Activated CD8-positive, alpha-beta T cell treated with anti-CD3 and anti-CD28 coated beads for 36 hours (primary cell): ENCODE measurements at places on chromosomes 12 and 14. TPM values are rescaled to one million over a fixed set of nuclear protein-coding genes. Genes with fewer than 3 reads are reported as not detected.

Gene PYGL
- total RNA-seq, result 1.7 TPM

DNA sequence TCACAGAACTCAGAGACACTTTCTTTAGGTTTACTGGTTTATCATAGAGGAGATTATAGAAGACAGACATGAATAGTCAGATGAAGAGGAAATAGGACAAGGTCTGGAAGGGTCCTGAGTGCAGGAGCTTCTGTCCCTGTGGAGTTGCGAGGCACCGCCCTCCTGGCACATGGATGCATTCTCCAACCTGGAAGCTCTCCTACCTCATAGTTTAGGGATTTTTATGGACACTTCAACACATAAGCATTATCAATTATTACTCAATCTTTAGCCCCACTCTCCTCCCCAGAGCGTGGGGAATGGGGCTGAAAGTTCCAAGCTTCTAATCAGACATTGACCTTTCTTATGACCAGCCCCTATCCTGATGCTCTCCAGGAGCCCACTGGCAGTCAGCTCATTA is 12.6 kb upstream of the KRT7 start:
- DNase-seq, result no peak

- DNase-seq, result no peak
Measured at GRCh38 chr12:100830003-100830795, 35.6 kb downstream of the ANO4 start.

DNA sequence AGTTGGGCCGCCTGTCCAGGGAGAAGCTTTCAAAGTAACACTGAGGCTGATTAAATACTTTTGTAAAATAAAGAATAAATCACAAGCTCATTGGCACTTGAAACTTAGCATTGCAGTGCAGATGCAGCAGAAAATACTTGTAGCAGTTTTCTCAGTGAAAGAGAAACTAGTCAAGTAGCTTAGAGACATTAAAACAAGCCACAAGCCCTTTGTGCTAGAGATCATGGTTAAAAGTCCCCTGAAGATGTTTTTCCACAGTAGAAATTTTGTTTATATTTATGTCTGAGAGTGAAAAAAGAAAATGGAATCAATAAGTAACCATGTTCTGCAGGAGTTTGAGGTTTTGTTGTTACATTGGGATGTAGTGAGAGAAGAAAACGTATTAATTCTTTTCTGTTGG is 5.9 kb downstream of the PSEN1 start:
- no peak for DNase-seq

GRCh38 chr12:26798640-26799039 is 34.4 kb downstream of the ITPR2 start:
- no peak for DNase-seq

DNA sequence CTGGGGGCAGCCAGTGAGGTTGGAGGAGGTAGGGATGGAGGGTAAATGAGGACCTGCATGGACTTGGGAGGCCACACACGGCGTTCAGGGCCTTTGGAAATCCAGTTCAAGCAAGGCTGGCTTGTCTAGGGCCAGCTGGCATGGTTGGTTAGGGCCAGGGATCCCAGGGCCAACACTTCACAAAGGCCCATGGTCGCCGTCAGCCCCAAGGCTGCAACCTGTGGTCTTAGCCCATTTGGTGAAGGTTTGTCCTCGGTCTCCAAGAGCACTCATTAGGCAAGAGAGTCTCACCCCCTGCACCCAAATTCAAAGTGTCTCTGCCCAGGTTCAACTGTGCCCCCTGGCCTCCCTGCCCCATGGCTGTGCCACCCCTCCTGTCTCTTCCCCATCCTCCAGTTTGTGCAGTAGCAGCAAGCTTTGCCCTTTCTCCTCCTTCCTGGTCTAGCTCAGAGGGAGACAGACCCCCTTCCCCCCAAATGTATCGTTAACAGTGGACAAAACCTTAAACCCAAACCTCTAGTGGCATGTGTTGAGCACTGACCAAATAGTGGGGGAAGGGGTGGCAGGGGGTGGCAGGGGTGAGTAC is 94.1 kb downstream of the NINJ2 start:
- no peak for DNase-seq

DNA sequence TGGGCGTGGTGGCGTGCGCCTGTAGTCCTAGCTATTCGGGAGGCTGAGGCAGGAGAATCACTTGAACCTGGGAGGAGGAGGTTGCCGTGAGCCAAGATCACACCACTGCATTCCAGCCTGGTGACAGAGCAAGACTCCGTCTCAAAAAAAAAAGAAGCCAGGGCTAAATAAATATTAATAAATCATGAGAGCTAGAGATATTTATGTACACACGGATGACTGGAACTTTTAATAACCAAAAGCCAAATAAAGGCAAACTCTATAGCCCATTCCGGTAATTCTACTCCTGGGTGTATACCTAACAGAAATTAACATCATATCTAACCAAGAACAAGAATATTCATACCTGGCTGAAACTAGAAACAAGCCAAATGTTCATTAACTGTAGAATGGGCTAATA is 7.7 kb upstream of the TRAFD1 start:
- DNase-seq, result no peak

- no peak for DNase-seq
Measured at GRCh38 chr12:93805736-93806141, 128.6 kb downstream of the CRADD start.

GRCh38 chr12:121712190-121712460 is 427 bp upstream of the TMEM120B start:
- DNase-seq, result peak; percentile 34

Gene CDKN1B
- 40.8 TPM for total RNA-seq

- DNase-seq, result no peak
Measured at GRCh38 chr12:108972358-108972757, 48.5 kb downstream of the SVOP start.

GRCh38 chr14:60656686-60657455 is 7.6 kb upstream of the SIX1 start:
- DNase-seq, result no peak

DNA sequence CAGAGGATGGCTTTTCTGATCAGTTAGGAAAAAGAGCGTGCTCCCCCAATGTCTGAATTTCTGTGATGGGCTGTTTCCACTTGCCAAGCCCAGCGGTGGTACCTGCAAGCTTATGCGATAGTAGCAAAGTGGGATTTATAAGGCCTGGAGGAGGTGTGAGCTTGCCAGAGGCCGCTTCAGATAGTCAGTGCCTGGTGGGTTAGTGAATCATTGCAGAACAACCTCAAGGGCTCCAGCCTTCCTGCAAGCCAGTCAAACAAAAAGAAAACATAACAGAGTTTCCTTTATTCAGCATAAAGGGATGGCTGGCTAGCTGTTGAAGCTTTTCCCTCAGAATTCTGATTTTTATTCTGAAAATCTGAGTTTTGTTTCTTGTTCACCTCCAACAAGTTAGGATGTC is 7.6 kb upstream of the BMP4 start:
- DNase-seq, result no peak

DNA sequence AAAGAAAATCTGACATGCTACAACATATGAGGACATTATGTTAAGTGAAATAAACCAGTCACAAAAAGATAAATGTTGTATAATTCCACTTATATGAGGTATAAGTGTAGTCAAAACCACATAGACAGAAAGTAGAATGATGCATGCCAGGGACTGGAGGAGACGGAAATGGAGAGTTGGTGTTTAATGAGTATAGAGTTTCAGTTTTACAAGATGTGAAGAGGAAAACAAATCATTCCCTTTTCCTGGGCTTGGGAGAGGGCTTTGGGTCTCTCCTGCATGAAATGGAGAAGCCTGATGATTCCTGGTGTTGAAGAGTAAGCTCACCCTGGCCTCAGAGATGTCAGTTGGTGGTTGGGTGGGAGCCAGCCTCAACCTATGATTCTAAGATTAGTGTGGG is 158.4 kb upstream of the PLXNC1 start:
- DNase-seq, result no peak

GRCh38 chr12:56258068-56258819 is at the start of gene ANKRD52:
ANKRD52 (minus strand) TSS chr12:56258384; CDS start chr12:56258269, 115 bp downstream.
- DNase-seq, result peak; percentile 81

GRCh38 chr12:113247123-113248050 is 26.1 kb downstream of the TPCN1 start:
- DNase-seq, result no peak

Gene OR6C2
- total RNA-seq, result not detected

GRCh38 chr12:127664901-127665300 is 602.1 kb upstream of the TMEM132C start:
- no peak for DNase-seq

DNA sequence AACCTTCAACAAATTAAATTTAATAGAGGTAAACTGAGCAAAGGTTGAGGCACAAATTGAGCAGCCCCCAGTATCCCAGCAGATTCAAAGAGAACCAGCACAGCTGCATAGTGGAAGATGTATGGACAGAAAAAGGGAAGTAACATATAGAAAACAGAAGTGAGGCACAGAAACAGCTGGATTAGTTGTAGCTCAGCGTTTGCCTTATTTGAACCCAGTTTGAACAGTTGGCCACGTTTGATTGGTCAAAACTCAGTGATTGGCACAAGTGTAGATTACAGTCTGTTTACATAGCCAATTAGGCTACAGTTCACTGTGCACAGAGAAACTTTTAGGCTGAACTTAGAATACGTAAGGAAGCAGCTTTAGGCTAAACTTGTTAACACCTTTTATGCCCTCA is 315.5 kb downstream of the RMST start:
- DNase-seq, result no peak

DNA sequence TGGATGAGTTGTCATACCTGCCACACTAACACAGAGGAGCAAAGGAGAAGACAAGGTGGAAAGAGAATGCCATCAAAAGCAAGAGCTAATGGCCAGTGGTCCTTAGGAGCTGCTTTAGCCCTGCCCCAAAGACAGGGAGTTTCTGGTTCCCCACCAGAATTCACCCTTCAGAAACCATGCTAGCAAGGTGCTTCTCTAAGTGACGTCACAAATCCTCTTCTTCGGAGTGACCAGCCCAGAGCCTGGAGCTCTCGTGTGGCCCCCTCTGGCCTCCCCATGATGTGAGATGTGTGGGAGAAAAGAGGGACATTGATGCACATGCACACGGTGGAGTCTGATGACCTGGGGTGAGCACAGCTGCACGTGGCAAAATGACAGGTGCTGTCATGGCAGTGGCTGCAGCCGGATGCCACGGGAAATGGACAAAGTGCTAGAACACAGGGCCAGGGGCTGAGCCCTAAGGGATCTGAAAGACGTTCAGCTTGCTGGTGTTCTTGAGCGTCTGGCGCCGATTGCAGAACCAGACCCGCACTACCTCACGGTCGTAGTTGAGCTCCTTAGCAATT is 16.9 kb upstream of the TFCP2 start:
- DNase-seq, result no peak

DNA sequence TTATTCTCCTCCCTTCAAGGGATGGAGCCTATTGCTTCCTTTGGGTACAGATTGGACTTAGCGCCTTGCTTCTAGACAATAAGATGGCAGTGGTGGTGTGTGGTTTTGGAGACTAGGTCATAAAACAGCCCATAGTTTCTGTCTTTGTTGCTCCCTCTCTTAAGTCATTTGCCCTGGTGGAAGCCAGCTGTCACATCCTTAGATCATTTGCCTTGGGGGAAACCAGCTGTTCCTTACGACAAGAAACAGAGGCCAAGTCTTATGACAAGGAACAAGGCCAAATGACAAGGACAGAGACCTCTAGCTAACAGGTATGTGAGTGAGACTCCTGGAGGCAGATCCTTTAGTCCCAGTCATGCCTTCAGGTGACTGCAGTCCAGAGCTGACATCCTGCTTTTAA is 9.2 kb upstream of the PALS1 start:
- DNase-seq, result no peak

DNA sequence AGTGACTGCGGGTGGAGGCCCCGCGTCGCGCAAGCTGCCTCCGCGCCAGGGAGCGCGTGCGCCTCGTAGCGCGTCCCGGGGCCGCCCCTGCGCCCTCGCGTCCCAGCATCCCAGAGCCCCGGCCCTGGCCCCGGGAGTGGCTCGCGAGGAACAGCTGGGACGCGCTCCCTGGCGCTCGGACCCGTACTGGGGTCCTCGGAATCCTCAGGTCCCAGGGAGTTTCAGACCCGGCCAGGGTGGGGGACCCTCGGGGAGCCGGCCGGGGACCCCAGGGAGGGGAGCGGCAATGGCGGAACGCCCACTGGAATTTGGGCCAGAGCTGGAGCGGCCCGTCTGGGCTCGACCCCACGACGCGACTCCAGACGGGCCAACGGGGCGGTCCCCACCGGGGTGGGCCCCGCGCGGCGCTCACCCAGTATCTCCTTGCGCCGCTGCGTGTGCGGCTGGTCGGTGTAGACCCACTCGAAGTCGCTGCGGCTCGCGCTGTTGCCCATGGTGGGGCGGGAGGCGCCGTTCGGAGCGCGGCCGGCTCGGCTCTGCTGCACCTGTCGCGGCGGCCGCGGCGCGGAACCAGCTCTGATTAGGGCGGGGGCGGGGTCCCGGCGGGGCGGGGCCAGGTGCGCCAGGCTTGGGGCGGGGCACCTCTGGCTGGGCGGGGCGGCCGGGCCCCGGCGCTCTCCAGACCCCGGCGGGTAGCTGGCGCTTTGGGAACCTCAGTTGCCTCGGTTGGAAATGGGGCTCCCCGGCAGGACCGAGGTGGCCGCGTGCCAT is at the start of gene DEGS2:
Gene DEGS2, minus strand, starts transcription at position 552 of the 771 bp plus-strand sequence. Its CDS starts 58 bp downstream, at position 494.
- DNase-seq, result peak; percentile 73

Gene SOX5
- total RNA-seq, result not detected

Gene NR1H4
- not detected for total RNA-seq

Gene TAS2R9
- total RNA-seq, result not detected

DNA sequence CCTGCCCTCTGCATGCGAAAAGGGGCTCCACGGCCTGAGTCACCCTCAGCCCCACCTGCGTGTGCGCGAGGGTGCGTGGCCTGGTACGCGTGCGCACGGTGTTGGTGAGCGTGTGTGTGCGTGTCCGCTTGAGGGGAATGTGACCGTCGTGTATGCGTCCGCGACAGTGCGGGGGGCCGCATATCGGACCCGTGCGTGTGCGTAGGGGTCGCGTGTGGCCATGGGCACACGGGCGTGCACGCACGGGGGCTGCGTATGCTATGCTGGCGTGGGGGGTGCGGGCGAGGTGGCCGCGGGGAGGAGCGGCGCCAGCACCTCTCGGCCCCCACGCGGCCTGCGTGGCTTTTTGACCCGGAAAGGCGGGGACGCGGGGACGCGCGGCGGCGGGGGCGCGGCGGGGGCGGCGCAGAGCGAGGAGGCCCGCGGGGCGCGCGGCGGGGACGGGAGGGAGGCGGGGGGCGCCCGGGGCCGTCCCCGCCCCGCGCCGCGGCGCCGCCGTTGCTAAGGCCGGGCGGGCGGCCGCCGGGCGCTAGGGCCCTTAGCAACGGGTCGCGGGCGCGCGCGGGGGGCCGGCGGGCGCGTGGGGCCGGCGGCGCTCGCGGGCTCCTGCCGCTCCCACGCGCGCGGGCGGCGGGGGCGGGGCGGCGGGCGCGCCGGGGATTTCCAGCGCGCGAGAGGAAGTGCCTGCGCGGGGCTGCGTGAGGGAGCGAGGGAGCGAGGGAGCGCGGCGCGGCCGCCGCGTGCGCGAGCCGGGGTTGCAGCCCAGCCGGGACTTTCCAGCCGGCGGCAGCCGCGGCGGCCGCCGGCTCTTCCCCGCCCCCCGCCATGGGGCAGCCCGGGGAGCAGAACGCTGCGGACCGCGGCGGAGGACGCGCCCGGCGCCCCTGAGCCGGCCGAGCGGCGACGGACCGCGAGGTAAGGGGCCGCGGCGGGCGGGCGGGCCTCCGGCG is at the start of gene TRAF3:
Gene TRAF3, plus strand, starts transcription at position 689 of the 950 bp plus-strand sequence. CDS start 92,753 bp downstream, outside the sequence.
- peak; percentile 77 for DNase-seq

Gene CISTR
- not detected for total RNA-seq
